GM20000 (cell line): ENCODE measurements at places on chromosomes 5 and 9.
A peak's percentile ranks its signal among the peaks of the same experiment; 100 is the strongest.

GRCh38 chr5:150180241-150181026, 9.4 kb upstream of the SLC6A7 start:
- DNase-seq = no peak

DNA sequence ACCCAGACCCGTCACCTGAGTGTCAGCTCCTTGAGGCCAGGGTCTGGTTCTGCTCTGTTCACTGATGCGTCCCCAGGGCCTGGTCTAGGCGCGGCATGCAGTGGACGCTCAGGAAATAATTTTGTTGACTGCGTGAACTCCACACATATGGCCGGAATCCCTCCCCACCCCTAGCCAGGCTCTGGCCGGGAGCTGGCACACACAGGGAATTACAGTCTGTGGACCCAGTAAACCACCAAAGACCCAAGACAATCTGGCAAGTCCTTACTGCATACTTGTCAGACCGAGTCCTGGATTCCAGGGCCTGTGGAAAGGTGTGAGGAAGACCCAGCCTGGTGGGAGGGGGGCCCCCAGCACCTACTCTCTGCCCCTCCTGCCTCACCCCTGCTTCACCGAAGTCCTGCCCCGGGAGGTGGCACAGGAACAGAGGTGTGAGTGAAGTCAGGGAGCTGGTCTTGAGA, 113.0 kb upstream of the IER5L start:
- DNase-seq = no peak

DNA sequence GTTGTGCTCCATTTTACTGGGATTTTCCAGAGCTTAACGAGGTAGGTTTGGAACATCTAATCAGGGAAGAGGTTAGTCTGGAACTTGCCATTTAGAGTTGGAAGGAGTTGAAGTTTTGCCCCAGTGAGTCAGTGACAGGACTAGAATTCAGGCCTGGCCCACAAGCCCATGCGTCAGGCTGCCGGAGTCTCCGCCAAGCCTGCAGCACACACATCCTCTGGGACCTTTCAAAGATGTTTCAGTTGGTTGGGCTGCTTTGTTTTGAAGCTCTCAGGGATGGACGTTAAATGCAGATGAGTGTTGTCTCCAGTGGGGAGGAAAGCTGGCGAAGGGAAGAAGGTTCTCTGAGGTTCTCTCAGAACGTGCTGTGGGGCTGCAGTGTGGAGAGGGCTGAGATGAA, 147.0 kb downstream of the PSAT1 start:
- DNase-seq = no peak

DNA sequence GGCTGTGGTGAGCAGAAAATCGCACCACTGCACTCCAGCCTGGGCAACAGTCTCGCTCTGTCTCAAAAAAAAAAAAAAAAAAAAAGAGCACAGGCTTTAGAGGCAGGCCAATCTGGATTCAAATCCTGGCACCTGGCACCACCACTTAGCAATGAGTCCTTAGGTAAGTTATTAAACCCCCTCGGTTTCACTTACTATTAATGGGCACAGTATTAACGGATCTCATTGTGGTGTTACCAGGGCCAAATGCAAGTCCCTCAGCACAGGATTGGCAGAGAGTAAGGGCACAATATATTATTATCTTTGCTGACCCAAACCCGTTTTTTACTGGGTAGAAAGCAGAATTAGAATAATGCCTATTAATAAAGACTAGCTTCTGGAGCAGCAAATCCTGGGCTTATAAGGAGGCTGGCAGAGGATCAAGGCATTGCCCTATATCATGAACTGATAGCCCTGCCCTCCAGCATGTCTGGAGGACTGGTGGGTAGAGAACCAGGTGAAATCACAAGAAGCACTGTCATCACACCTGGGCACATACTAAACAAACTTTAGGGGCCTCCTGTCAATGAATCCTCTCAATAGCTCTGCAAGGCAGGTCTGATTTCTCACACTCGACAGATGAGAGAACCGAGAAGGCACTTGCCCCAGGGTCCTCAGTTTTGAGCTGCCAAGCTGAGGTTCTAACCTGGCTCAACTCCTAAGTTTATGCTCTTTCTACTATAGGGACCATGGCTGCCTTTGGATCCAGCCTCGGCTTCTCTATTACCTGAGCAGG, 17.7 kb downstream of the PCDHGC5 start:
- no peak for DNase-seq

GRCh38 chr9:89892920-89893319, 288.1 kb downstream of the GADD45G start:
- no peak for DNase-seq

GRCh38 chr5:33372721-33373472, 67.9 kb upstream of the TARS1 start:
- DNase-seq = no peak

DNA sequence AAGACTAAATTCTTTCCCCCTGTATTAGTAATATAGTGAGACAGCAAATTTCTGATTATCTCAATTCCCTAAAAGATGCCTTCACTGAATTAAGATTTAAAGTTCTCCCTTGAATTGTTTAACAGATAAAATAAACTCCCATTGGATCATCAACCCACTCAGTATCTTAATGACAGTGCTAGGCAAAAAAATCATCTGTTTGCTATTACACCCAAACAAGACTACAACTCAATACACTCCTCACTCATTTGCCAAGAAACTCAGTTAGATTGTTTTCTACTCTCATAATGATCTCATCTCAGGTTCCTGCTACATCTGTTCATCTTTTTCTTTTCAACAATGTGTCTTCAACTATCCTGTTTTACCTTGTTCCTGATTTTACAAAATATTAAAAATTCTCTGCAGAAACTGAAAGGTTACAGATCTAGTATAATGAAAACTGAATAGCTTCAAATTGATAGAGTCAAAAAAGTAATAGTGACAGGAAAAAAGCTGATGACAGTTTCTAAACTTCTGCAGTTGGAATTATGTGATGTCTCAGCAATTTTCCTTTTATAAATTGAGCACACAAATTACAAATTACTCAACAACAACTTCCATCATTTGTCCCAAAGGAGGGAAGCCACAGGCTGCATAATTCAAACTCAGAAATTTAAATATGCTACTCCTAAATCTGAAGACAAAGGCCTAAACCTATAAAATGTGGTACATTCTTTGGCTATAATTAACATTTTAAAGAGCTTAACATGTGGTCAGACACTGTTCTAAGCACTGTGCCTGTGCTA, 39.4 kb downstream of the HOMER1 start:
- DNase-seq = peak; percentile 10

GRCh38 chr5:98104454-98105188, 668.8 kb upstream of the RGMB start:
- no peak for DNase-seq

DNA sequence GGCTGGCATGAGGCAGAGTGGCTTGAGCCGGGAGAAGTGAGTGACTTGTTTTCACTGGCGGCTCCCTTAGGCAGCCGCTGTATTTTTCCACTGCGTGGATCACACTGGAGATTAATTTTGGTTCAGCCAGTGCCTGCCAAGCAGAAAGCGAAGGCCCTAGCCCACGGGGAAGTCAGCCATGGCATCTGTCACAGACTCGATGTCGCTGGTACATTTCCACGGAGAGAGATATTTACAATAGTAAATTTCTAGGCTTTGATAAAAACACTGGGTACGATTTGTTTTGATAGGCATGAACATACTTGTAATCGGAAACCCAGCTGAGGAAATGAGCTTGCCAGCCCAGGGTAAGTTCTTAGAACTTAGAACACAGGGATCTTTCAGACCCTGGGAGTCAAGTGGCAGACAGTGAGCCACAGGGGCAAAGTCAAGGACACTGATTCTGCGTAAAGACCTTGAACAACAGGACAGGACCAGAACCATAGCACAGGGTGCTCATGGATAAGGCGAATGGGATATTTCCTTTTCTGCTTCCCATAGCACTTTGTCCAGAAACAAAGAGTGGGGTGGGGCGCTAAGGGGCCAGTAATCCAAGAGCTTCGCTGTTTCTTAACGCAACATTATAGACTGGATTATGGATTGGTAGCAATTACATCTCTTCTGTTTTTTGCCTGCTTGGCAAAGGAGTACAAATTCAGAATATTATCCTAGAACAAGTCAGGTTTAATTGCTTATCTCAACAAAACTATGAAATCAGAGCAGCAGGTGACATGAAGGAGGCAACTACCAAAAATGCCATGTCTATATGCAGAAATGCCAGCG, 4.5 kb downstream of the DUSP1 start:
- DNase-seq = no peak

- no peak for DNase-seq
Measured at GRCh38 chr5:72796001-72796400, 20.5 kb upstream of the TNPO1 start.

DNA sequence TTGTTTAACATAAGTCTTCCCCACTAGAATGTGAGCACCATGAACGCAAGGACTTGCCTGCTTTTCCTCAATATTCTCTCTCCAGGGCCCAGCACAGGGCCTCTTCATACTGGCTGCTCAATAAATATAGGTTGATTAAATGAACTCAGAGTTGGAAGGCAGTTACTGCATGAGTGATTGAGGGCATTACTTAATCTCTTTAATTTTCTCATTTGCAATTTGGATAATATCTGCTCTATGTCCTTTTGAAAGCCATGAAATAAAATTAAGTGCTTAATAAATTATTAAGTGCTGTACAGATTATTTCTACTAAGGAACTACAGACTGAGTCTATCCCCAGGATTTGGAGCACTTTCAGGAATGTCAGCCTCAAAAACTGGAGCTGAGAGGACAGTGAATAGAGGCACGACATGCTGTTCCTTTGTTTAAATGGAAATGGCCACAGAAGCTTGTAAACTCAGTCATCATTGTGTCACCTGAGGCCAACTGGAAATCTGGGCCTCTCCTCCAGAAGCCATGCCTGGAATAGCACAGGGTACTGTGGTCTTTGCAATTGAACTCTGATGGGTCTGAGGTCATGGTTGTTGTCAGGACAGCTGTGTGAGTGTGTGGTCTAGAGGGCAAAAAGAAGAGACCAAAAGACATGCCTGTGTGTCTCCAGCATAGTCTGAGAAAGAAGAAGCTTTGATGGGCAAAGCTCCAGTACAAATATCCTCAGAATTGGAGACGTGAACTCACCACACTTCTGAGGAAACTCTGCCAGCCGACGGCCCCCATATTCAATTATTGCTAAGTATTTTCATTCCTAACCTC, 86.1 kb downstream of the SH3TC2 start:
- DNase-seq = no peak

- no peak for DNase-seq
Measured at GRCh38 chr9:37287317-37287716, 135.2 kb upstream of the GRHPR start.

DNA sequence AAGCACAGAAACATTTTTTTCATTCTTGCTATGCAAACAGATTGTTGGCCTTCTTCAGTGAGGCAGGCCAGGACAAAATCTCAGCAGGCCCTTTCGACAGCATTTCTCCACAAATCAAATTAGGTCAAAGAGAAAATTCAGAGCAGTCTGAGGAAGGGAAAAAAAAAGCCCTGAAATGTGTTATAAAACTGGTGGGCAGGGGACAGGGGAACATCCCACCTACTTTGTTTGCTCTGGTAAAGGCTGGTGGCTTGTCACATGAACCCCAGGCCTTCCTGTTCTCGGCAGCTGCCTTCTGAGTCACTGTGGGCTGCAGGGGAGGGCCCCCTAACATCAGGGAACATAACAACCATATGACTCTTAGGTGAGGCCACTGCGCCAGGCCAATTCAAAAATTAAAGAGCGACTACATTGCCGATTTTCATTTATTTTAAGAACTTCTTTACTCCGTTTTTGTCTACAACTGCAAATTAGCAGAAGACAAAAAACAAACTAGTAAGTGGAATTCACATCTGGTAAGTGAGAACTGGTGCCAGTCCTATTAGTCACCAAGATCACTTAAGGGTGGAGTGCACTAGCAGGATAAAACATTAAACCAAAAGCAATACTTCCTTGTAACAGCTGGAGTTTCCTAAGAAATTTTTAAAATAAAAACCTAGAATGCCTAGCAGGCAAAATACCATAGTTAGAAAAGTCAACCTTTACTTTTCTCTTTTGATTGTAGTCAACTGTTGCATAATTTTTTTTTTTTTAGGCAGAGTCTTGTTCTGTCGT, 46.2 kb upstream of the DENND4C start:
- peak; percentile 76 for DNase-seq

- no peak for DNase-seq
Measured at GRCh38 chr9:115615821-115616665, 498.1 kb upstream of the TNC start.

GRCh38 chr5:40945111-40945510, 35.8 kb downstream of the C7 start:
- no peak for DNase-seq

DNA sequence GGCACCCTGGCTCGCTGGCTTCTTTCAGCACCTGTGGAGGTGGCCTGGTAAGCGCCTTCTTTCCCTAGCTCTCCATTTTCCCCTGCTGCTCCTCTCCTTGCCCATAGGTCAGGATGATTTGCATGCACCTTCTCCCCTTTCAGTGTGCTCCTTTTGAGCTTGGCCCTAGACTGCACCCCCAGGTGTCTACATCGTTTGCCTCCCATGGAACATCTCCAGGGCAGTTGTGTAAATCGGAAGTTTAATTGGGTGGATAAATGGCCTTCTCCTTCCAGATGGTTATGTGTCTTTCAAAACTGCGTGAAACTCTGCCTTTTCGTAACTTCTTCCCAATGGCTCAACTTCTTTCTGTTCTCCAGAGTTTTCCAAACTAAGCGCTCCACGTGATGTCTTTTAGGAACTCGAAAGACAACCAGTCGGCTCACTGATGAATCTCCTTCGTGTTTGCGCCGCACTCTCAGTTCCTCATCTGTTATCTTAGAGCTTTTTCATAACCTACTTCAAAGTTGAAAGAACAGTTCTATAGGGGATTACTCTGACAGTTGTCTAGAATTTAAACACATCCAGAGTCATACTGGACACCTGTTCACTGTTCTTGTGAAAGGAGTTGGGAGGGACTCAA, 1.7 kb downstream of the ADAMTS19 start:
- DNase-seq = no peak

GRCh38 chr9:35510754-35511428, 21.0 kb downstream of the RUSC2 start:
- no peak for DNase-seq

DNA sequence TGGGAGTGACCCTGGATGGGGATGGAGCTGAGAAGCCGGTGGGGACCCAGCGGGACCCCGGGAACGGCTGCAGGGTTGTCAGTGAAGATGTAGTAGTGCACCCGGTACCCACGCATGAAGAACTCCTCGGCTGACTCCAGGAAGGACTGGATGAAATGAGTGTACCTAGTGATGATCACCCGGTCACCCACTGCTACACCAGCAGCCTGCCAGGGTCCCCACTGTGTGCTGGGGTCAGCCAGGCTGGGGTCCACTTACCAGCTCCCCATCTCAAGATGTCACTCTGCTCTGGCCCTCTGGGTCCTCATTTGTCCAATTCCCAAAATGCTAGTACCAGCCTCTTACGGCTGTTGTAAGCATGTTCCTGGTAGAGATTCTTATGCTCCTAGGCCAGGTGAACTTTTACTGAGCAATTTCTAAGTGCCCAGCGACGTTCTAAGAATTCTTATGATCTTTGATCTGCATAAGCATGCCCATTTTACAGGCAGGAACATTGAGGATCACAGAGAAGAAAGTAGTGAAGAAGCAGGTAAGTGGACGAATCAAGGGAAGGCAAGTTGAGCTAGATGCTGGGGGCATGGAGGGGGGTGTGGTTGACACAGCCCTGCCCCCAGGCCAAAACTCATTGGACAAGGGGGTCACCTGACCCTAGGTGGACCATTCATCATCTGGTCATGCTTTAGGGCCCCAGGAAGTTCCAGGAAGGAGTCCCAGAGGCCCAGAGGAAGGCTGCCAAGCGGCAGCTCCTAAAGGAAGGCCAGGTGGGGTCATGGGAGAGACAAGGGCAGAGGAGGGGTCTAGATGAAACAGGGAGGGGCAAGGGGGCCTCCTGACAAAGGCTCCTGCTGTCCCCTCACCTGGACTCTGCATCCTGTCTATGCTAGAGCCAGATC, 9.4 kb downstream of the GBGT1 start:
- DNase-seq = no peak
